ENCODE measurements at places on chromosomes 2 and 18.
A peak's percentile ranks its signal among the peaks of the same experiment; 100 is the strongest.

DNA sequence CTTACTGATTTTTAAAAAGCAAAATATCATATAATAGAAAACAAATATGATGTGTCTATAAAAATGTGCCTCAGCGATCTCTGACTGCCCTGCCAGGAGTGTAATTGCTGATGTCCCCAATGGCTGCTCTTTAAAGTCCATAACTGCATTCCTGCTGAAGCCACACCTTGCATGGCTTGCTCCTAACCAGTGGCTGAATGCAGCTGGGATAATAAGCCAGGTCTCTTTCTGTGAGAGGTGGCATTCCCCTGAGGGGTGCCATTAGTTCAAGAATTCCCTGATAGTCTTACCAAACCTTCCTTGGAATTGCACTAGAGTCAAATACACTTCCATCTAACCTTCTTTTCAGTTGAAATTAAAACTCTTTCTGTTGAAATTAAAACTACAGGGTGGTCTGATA, 125.8 kb upstream of the ZNF804A start:
- DNase-seq = no peak

DNA sequence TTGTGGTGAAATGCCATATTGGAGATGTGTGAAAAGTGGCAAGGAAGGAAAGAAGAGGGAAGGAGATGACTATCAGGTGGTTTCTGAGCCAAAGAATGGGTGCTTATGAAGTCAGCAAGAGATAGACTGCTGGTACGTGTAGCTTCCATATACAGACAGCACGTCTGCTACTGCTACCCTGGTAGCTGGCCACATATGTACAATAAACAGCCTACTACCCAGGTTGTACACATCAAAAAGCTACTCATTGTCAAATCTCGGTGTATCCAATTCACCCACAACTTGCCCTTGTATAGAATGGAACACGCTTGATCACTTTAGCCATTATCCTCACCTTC, 761.8 kb downstream of the LRRTM4 start:
- DNase-seq = no peak

DNA sequence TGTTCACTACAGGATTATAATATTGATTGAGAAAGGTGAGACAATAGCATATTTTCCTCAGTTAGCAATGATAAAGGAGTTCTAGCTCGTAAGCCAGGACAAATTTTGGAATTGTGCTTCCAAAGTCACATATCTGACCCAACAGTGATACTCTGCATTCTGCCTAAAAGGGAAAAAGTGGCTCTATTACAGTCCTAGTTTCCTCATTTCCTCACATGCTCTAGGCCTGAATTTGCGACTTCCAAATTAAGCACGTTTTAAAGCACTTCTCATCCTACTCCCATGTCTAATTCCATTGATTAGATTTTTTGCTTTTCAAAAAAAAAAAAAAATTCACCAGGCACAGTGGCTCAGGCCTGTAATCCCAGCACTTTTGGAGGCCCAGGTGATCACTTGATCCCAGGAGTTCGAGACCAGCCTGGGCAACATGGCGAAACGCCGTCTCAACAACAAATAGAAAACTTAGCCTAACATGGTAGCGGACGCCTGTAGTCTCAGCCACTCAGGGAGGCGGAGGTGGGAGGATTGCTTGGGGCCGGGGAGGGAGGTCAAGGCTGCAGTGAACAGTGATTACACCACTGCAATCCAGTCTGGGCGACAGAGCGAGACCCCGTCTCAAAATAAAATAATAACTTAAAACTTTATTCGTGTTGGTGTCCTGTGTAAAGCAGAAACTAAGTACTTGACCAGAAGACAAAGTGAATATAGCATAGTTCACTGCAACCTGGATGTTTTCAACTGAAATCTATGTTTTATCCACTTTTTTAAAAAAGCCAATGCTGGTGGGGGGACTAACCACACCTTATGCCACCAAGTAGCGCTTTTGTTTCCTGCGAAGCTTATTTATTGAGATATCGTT, 1.5 kb downstream of the ESCO1 start:
- no peak for DNase-seq

DNA sequence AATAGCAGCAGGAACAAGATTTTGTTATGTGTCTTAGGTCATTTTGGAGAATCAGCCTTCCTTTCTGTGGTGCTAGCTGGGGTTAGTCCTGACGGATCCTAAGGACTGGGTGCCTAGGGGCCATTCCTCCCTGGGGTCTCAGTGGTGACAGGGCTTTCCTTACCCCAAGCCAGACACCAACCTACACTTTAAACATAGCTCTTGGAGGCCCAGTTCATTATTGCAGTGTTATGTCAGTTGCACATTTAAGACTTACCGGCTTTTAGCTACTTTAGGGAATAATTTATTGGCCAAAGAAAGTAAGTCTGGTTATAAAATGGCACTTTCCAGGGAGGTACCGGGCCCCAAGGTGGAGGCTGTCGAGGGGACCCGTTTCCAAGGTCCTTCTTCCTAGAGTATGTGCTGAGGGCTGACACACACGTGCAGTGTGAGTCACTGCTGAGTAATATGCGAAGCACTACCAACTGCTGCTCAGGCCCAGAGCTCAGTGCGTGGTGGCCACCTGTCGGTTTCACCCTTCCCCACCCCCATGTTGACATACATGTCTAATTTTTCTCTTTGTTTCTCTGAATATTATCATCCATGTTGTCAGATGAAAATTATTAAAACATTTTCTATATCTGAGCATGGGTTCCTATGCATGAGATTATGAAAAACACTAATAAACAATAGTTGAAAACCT, 37.0 kb upstream of the GRHL1 start:
- no peak for DNase-seq

GRCh38 chr2:113240915-113241911, 37.5 kb downstream of the PAX8 start:
- DNase-seq = no peak

DNA sequence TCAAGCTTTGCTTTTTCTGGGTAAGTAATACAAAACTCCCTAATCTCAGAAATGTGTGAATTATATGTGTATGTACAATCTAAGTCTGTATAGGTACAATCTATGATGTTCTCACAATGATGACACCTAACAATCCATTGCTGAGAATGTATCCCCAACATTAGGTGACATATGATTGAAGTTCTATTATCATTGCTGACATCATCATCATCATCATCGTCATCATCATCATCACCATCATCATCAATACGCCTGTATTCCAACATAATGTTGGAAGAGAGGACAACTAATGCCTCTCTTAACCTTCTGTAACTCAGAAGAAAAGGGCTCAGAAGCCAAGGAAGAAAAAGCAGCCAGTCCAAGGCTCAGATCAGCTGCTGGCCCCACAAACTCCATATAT, 84.2 kb upstream of the FBXO11 start:
- DNase-seq = no peak

DNA sequence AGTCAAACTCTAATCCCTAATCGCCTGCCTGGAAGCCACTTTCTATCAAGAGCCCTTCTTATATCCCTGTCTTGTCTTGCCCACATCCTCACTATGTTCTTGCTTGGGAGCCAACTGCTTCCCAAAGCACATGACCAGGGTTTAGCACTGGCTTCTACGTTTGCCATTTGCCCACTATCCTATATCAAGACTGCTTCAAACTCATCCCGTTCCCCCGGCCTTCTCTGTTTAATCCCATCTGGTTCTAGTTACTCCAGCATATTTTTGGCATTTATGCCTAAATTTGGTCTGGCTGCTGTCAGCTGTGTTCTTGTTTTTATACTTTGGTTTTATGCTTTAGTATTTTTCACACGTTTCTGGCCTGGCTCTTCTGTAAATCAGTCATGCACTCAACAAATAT, 40.2 kb downstream of the POLR1A start:
- DNase-seq = no peak

DNA sequence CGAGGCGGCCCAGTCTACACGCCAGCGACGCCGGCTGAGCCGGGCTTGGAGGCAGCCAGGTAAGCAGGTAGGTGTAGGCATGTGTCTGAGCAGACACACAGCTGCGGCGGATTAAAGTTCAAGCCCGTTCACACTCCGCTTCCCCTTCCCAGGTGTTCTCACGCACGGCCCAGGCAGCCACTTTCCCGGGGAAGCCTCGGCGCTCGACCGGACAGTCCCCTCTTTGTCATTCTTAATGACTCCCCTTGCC, 367 bp downstream of the TGFA start:
- no peak for DNase-seq

GRCh38 chr2:172704072-172704936, 31.3 kb upstream of the RAPGEF4 start:
- DNase-seq = peak; percentile 6

DNA sequence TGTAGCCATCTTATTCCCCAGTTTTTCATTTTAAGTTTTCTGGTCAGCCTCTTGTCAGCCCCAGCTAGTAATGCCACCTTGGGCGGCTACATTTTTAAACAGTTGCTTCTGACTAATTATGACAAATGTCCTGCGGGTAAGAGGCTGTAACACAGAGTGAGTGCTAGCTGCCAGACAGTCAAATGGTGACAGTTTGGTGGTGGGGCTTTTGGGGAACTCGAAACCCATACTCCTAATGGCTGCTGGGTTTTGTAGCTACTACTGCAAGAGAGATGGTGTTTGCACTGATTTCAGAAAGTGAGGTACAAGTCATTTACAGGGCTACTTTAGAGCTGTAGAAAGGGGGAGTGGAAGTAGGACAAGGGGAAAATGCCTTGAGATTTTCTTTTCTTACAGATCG, 48.2 kb downstream of the ZCCHC2 start:
- no peak for DNase-seq

DNA sequence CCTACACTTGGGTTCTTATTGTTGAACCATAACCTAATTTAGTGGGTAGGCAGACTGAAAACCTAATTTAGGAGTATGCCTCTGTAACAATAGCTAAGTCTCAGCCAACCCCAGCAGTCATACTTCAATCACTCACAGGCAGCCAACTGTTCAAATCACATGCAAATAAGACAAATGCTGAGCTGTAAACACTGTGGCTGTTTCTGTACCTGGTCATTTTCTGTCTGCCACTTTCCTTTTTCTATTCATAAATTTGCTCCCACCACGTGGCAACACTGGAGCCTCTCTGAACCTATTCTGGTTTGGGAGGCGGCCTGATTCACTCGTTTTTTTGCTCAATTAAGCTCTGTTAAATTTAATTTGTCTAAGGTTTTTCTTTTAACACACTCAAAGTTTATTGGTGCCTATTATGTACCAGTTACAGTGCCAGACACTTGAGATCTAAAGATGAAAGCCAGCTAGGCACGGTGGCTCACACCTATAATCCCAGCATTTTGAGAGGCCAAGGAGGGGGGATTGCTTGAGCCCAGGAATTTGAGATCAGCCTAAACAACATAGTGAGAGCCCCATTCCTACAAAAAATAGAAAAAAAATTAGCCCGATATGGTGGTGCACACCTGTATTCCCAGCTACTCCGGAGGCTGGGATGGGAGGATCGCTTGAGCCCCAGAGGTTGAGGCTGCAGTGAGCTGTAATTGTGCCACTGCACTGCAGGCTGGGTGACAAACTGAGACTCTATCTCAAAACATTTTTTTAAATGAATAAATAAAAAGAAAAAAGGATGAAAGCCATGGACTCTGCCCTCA, 41.1 kb downstream of the THNSL2 start:
- DNase-seq = no peak

DNA sequence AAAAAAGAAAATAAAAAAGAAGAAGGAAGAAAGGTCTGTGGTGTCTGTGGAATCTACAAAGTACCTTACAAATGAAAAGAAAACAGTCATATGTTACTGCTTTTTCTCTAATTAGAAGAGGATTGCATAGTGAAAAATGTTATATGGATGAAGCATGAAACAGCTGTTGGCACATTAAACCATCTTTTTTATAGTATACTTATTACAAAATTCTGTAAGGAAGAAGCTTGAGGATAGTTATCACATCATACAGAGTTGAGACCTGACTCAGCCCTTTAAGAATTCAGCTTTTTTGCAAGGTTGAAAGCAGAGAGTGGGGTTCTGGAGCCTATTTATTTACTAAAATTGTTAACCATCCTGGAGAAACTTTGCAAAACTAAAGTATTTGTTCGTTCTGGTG, 222.7 kb downstream of the PHLPP1 start:
- DNase-seq = no peak

GRCh38 chr18:73168236-73168635, 300.4 kb upstream of the NETO1 start:
- DNase-seq = no peak

GRCh38 chr18:51751901-51752300, 554.4 kb upstream of the MEX3C start:
- DNase-seq = no peak

DNA sequence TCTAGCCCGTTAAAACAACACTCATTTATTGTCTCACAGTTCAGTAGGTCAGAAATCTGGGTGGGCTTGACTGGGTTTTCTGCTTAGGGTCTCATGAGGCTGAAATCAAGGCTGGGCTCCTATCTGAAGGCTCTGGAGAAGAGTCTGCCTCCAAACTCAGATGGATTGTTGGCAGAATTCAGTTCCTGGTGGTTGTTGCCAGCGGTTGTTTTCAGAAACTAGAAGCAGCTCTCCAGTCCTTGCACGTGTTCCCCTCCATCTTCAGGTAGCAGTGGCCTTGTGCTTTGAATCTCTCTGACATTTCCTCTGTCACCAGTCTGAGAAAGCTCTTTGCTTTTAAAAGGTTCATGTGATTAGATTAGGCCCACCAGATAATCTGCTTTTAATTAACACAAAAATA, 20.1 kb upstream of the FN1 start:
- DNase-seq = no peak

GRCh38 chr2:3379339-3379646, 201 bp upstream of the TRAPPC12 start:
- DNase-seq = peak; percentile 68

GRCh38 chr2:134648586-134648985, 70.2 kb downstream of the TMEM163 start:
- DNase-seq = no peak

DNA sequence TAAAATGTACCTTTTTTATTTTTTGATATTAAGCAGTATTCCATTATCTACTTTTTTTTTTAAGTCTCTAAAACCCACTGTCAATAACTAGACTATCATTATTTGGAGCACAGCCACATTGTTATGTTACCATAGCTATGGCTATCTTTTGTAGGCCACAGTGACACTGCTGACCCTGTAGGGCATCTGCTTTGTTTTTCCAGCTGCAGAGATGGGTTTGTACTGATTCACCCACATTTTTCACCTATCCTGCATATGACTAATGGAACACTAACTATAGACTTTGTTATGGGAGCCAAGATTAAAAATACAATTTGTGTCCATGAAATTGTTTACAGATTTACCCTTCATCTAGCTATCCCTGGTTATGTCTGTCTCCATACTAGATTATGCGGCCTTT, 21.6 kb upstream of the OTX1 start:
- DNase-seq = no peak
